ENCODE measurements at places on chromosomes 1 and 21. TPM values are rescaled to one million over a fixed set of nuclear protein-coding genes. Genes with fewer than 3 reads are reported as not detected.
A peak's percentile ranks its signal among the peaks of the same experiment; 100 is the strongest.

KCNE2 gene
- total RNA-seq = 0.14 TPM

SPATA46 gene
- total RNA-seq = not detected

GRCh38 chr1:181181792-181182585 lies 93.5 kb downstream of the IER5 start:
- H3K27me3 ChIP-seq = no peaks in the 10 kb centered on the region
- no peak overlapping the region for H3K27ac ChIP-seq
- H3K4me3 ChIP-seq = no peak overlapping the region

- H3K4me3 ChIP-seq = no peak overlapping the region
- no peaks in the 10 kb centered on the region for H3K27me3 ChIP-seq
- H3K27ac ChIP-seq = no peak overlapping the region
- no peak for DNase-seq
- H3K4me1 ChIP-seq = peaks cover 19% of the 10 kb centered on the region
Measured at GRCh38 chr1:236851871-236852270, 56.8 kb downstream of the MTR start.

- peaks cover 8% of the 10 kb centered on the region for H3K27me3 ChIP-seq
- peak overlapping the region; percentile 53 for H3K4me3 ChIP-seq
- DNase-seq = peak; percentile 21
- H3K36me3 ChIP-seq = no peaks in the 10 kb centered on the region
- H3K4me1 ChIP-seq = peaks cover 4% of the 10 kb centered on the region
Measured at GRCh38 chr1:72281637-72282270, 585 bp downstream of the NEGR1 start.

Measured in thymus (tissue), 14 donors.